ENCODE measurements at places on chromosomes 1 and 21.

DNA sequence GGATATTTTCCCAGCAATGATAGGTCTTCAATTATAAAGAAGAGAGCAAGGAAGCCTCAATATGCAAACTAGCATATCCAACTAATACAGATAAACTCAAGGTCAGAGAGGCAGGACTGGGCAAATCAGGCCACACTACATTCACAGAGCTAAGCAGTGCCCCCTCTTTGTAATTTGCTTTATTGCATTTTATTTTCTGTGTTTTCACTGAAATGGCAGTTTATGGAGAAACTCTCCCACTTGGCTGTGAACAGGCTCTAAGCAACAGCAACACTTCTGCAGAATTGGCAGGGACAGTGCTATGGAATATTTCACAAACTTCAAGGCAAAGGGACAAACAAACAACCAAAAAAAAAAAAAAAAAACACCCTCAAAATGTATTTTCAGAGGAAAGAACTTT lies 93.4 kb upstream of the SOD1 start:
- no peak for DNase-seq

DNA sequence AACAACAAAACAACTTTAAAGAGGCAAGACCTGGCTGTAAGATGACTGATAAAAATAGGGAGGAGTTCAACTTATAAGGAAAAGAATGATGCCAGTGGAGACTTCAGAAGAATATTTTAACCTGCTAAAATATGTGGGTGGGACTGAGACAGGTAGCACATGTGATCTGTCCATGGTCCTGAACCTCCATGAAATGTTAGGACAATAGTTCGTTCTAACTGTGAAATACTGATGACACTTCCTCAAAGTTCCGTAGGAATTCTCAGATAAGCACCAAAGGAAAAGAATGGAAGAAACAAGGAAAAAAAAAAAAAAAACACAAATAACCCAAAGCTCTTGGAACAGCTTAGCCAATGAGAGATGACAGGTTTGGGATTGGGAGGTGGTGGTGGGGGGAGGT lies 44.7 kb downstream of the CDC42BPA start:
- no peak for DNase-seq

DNA sequence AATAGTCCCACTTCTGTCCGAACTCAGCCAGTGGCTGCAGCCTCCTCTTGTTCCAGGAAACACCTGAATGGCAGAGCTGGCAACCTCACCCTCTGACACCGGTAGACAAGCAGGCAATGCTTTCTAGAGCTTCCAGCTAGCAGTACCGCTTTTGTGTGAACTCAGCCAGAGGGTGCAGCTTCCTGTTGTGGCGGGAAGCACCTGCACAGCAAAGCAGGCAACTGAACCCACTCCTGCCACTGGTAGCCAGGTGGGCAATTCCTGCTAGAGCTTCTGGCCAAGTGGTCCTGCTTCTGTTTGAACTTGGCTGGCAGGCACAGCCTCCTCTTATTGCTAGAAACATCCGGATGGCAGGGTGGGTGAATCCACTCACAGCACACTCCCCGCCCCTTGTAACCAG lies 40.1 kb upstream of the TMPRSS15 start:
- no peak for DNase-seq

- no peak for DNase-seq
Observed at GRCh38 chr1:157399343-157399983, 152.9 kb downstream of the FCRL5 start.

DNA sequence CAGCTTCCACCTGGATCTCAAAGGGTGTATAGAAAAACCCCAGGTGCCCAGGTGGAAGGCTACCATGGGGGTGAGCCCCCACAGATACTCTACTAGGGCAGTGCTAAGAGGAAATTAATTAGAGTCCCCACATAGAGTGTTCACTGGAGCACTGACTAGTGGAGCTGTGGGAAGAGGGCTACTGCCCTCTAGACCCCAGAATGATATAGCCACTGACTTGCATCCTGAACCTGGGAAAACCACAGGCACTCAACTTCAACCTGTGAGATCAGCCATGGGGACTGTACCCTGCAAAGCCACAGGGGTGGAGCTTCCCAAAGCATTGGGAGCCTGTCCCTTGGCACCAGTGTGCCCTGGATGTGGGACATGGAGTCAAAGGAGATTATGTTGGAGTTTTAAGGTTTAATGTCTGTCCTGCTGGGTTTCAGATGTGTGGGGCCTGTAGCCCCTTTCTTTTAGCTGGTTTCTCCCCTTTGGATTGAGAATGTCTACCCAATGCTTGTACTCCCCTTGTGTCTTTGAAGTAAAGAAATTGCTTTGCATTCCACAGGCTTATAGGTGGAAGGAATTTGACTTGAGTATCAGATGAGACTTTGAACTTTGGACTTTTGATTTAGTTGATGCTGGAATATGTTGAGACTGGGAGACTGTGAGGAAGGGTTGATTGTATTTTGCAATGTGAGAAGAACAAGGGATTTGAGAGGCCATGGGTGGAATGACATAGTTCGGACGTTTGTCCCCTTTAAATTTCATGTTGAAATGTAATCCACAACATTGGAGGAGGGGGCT lies 31.8 kb upstream of the CDC14A start:
- DNase-seq: no peak
